ENCODE measurements at places on chromosomes 3 and 15. TPM values are rescaled to one million over a fixed set of nuclear protein-coding genes. Genes with fewer than 3 reads are reported as not detected.

SLC9A9 gene
- polyA plus RNA-seq = 18.0 TPM

PLXND1 gene
- polyA plus RNA-seq = 17.3 TPM

CPB1 gene
- not detected for polyA plus RNA-seq

SPESP1 gene
- 0.63 TPM for polyA plus RNA-seq

ANKRD34C gene
- not detected for polyA plus RNA-seq

TICRR gene
- polyA plus RNA-seq = not detected

MINAR1 gene
- polyA plus RNA-seq = not detected

ATP13A4 gene
- polyA plus RNA-seq = not detected

SPINK8 gene
- polyA plus RNA-seq = not detected

SERINC4 gene
- polyA plus RNA-seq = 2.2 TPM

TM4SF4 gene
- polyA plus RNA-seq = not detected

DNA sequence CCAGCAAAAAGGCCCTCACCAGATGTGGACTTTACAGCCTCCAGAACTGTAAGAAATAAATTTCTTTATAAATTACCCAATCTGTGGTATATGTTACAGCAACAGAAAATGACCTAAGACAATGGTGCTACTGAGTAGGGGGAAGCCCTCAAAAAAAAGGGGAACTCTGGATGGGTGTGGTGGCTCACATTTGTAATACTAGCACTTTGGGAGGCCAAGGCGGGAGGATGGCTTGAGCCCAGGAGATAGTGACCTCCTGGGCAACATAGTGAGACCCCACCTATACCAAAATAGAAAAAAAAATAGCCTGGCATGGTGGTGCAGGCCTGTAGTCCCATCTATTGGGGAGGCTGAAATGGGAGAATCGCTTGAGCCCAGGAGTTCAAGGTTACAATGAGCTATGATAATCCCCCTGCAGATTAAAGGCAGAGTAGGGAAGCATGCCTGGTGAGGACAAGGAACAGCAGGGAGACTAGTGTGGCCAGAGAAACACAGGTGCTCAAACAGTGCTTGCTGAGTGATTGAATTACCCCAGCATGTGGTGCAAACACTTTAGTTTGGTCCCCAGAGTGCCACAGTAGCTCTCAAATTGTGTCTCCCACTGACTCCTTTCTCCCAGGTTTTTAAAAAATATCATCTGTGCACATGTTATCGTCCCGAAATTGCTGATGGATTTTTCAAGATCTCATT lies 13.9 kb upstream of the USP3 start:
- no peaks in the 10 kb centered on the region for H3K27me3 ChIP-seq
- H3K36me3 ChIP-seq = no peaks in the 10 kb centered on the region
- H3K27ac ChIP-seq = no peak overlapping the region
- H3K4me3 ChIP-seq = no peak overlapping the region

- no peak for DNase-seq
- H3K36me3 ChIP-seq = no peaks in the 10 kb centered on the region
- H3K27ac ChIP-seq = no peak overlapping the region
- no peaks in the 10 kb centered on the region for H3K27me3 ChIP-seq
Observed at GRCh38 chr15:32909431-32909830, 191.6 kb downstream of the GREM1 start.

GRCh38 chr3:12832350-12833221 lies 8.8 kb downstream of the RPL32 start:
- H3K4me1 ChIP-seq = peaks cover 5% of the 10 kb centered on the region
- peaks cover 34% of the 10 kb centered on the region for H3K36me3 ChIP-seq
- DNase-seq = no peak

DNA sequence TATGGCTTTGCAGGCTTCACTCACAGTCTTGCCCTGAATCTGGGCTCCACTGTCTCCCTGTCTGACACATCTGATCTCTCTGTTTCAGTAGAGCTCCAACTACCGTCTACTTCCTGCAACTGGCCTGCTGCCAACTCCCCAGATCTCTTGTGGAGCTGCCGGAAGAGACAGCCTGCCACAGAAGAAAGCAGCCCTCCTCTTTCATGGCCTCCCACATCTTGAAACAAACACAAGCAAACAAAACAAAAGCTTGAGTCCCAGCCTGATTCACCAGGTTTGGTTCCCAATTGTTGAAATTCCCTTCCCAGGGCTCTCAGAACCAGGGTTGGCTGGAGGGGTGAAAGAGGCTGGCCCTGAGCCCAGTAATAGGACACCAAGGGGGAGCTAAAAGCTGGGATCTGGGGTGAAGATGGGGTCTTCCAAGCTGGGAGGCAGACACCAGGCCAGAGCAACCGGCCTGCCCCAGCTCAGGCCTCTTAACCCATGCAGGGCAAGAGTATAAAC lies 55.3 kb upstream of the CA12 start:
- peaks cover 29% of the 10 kb centered on the region for H3K4me1 ChIP-seq
- no peaks in the 10 kb centered on the region for H3K27me3 ChIP-seq
- no peak overlapping the region for H3K27ac ChIP-seq
- no peak overlapping the region for H3K4me3 ChIP-seq

DNA sequence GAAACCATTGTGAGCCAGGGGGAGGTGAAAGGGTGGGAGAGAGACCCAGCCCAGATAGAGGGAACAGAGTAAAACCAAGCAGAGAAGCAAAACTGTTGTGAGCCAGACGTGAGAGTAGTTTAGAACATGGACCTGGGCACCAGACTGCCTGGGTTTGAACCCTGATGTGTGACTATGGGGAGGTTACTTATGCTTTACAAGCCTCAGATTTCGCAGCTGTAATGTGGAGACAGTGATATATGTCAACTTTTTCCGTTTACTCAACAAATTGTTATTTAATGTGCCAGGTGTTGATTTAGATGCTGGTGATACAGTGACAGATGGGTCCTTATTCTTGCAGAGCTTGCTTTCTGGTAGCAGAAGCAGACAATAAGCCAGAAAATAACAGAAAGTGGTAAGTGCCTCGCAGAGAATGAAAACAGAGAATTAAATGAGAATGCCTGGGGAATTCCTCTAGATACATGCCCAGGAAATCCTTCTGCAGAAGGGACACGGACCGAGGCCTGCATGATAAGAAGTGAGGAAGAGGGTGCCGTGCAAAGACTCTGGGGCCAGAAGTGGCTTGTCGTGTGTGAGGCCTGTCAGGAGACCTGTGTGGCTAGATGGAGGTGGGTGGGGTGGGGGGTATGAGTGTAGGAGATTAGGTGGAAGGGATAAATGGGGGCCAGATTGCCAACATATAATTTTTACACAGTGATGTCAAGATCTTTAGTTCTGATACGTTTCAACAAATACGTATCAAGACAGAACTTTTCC lies 15.0 kb downstream of the KAT2B start:
- no peak overlapping the region for H3K4me3 ChIP-seq
- peak overlapping the region; percentile 36 for H3K27ac ChIP-seq
- H3K4me1 ChIP-seq = peaks cover 43% of the 10 kb centered on the region
- H3K36me3 ChIP-seq = no peaks in the 10 kb centered on the region

DNA sequence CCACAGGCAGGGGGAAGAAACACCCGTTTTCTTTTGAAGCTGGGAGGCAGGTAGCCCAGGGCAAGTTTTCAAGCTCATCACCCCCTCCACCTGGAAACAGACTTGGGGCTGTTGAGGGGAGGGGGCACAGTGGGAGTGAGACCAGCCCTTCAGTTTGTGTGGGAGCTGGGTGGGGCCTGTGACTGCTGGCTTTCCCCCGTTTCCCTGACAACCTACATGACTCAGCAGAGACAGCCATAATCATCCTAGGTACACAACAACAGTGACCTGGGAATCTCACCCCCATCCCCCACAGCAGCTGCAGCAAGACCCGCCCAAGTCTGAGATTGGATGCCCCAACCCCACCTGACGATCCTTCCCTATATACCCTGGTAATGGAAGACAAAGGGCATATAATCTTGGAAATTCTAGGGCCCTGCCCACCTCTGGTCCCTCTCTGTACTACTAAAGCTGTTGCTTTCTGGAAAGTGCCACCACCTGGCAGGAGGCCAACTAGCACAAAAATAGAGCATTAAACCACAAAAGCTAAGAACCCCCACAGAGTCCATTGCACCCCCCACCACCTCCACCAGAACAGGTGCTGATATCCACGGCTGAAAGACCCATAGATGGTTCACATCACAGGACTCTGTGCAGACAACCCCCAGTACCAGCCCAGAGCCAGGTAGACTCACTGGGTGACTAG lies 422.2 kb upstream of the SGO1 start:
- no peak overlapping the region for H3K27ac ChIP-seq
- H3K4me1 ChIP-seq = no peaks in the 10 kb centered on the region
- no peaks in the 10 kb centered on the region for H3K27me3 ChIP-seq
- no peak for DNase-seq
- H3K4me3 ChIP-seq = no peak overlapping the region

DNA sequence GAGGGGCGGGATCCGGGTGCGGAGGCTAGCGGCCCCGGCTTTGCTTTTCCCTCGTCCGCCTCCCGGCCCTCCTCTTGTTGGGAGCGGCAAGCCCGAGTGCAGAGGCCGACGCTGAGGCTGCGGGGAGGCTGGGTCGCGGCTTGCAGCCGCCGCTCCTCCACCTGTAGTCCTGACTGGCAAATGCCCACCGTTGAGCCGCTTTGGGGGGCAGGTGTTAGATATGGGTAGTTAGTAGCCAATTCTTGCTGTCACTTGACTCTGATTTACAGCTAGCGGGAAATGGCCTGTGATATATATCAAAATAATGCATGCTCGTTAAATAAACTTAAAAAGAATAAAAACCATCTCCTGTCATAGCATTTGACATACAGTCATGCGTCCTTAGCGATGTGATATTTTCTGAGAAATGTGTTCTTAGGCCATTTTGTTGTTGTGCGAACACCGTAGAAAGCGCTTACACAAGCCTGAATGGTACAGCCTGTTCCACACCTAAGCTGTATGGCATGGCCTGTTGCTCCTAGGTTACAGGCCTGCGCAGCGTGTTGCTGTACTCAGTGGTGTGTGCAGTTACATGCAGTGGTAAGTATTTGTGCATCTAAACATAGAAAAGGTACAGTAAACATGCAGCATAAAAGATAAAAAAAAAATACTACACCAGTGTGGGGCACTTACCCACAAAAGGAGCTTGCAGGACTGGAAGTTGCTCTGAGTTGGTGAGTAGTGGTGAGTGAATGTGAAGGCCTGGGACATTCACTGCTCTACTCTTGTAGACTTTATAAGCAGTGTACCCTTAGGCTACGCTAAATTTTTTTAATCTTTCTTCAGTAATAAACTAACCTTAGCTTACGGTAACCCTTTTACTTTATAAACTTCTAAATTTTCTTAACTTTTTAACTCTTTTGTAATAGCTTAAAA lies 873 bp downstream of the CAPN7 start:
- DNase-seq = peak; percentile 19
- H3K4me1 ChIP-seq = peaks cover 27% of the 10 kb centered on the region
- H3K36me3 ChIP-seq = no peaks in the 10 kb centered on the region
- peak overlapping the region; percentile 93 for H3K27ac ChIP-seq
- H3K27me3 ChIP-seq = no peaks in the 10 kb centered on the region

GRCh38 chr3:129534428-129535027 lies 6.1 kb downstream of the RHO start:
- no peak overlapping the region for H3K4me3 ChIP-seq
- H3K27ac ChIP-seq = no peak overlapping the region
- no peak for DNase-seq
- no peaks in the 10 kb centered on the region for H3K4me1 ChIP-seq

DNA sequence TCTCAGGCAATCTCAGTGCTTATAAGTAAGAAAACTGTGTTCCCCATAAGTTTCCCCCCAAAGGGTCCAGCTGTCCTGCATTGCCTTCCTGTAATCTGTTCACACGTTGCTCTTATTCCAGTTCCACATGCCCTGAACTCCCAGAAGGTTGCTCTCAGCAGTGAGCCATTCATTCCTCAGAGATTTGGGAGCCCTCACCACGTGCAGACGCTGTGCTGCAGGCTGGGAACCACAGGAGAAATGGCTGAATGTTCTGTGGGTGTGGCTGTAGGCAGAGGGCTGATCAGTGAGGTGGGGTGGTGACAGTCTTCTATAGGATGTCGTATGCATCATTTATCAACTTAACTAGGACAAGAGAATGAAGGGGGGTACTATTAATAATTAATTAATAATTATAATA lies 3.3 kb upstream of the THSD4 start:
- H3K36me3 ChIP-seq = no peaks in the 10 kb centered on the region
- H3K27me3 ChIP-seq = peaks cover 11% of the 10 kb centered on the region
- H3K27ac ChIP-seq = no peak overlapping the region
- no peak for DNase-seq

GRCh38 chr3:179681492-179682263 lies 28.8 kb downstream of the USP13 start:
- no peak for DNase-seq
- H3K4me3 ChIP-seq = no peak overlapping the region
- H3K27ac ChIP-seq = no peak overlapping the region
- no peaks in the 10 kb centered on the region for H3K36me3 ChIP-seq
- H3K4me1 ChIP-seq = no peaks in the 10 kb centered on the region

GRCh38 chr3:132017137-132017536 lies 17.7 kb downstream of the CPNE4 start:
- H3K27ac ChIP-seq = no peak overlapping the region
- DNase-seq = no peak
- H3K27me3 ChIP-seq = no peaks in the 10 kb centered on the region

GRCh38 chr3:114454551-114455251 lies 160.9 kb downstream of the TIGIT start:
- H3K4me1 ChIP-seq = peaks cover 16% of the 10 kb centered on the region
- H3K4me3 ChIP-seq = peak overlapping the region; percentile 19
- H3K36me3 ChIP-seq = no peaks in the 10 kb centered on the region
- no peaks in the 10 kb centered on the region for H3K27me3 ChIP-seq

- no peaks in the 10 kb centered on the region for H3K27me3 ChIP-seq
- DNase-seq = no peak
- H3K4me1 ChIP-seq = peaks cover 12% of the 10 kb centered on the region
Observed at GRCh38 chr3:141371882-141372281, 3.6 kb downstream of the ZBTB38 start.

DNA sequence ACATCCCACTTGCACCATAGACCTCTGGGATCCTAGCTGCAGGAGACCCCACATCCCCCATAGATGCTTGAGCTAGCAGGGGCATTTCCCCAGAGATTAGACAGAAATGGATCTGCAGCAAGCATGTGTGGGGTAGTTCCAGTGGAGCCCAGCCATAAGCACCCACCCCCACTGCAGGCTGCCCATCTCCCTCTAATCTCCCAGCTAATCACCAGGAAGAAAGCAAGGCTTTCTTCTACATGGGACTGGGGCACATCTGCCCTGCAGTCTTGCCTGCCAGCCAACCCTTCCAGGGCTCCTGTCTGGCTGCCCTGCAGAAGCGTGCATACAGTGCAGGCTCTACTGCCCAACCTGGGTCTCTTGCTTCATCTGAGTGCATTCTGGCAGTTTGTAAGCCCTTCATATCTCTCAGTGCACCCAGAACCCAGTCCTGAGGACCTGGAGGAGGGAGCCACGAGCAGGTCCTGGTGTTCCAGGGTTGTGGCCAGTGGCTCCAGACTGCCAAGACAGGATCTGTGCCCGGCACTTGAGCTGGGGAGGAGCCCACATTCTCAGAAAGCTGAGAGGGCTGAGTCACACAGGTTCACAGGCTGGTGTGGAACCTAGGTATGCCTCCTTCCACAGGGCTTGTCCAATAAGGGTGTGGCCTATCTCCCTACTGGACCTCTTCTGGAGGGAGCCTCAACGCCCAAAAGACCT lies 49.9 kb upstream of the IGSF11 start:
- H3K27ac ChIP-seq = no peak overlapping the region
- no peak for DNase-seq
- H3K4me1 ChIP-seq = no peaks in the 10 kb centered on the region
- H3K27me3 ChIP-seq = peaks cover 3% of the 10 kb centered on the region

Data from CD8-positive, alpha-beta memory T cell (primary cell).